ENCODE measurements at places on chromosomes 12 and 14.
A peak's percentile ranks its signal among the peaks of the same experiment; 100 is the strongest.

DNA sequence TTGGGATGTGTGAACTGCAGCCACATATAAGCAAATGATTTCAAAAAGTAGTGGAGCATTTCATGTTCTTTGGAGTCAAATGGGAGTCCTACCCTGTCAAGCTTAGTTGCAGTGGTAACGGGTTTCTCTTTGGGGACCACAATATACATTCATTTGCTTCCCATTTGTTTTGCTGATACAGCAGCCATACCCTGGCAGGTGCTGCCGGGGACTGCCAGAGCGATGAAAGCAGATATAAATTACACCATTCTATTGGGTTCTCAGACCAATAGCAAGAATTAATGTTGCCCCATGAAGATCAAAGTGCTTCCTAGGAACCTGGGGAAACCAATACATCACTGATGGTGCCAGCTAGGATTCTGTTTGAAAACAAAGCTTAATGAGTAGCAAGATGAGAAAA, 1621.5 kb upstream of the FLRT2 start:
- H3K27me3 ChIP-seq: no peaks in the 10 kb centered on the region
- DNase-seq: no peak
- H3K27ac ChIP-seq: no peak overlapping the region
- no peaks in the 10 kb centered on the region for H3K36me3 ChIP-seq
- H3K4me1 ChIP-seq: no peaks in the 10 kb centered on the region

DNA sequence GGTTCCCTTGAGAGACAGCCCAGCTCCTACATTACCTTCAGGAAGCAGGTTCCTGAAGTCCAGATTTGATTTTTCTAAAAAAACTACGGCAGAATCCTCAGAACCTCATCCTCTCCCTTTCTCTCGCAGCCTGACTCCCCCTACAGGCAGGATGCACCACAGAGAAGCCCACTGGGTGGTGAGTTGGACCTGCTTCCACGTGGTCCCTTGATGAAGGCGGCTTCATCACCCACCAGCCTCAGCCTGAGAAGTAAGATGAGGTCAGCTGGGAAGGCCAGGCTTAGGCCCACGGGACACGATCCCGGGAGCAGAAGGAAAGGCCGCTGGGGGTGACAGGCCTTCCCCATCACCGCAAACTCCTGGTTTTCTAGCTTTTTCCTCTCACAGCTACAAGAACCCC, 83.0 kb downstream of the ACTN1 start:
- DNase-seq: no peak

GRCh38 chr12:92478692-92479091, 224.1 kb upstream of the PLEKHG7 start:
- H3K4me3 ChIP-seq: peak overlapping the region; percentile 81
- H3K4me1 ChIP-seq: peaks cover 94% of the 10 kb centered on the region

DNA sequence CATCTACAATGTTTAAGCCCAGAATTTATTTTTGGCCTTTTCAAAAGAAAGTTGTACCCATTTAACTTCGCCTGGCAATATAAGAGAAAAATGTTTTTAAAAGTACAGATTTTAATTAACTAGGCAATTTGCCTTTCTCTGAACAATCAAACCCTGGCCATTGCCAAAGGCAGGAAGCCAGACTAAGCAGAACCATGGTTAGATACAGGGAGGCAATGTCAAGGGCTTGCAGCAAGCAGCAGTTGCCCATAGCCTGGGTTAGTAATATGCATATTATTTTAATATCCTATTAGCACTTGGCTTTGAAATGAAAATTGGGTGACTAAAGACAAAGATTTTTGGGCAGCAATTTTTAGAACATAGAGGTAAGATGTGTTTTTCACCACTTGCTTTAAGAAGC, 51.1 kb upstream of the FRMD6 start:
- H3K36me3 ChIP-seq: no peaks in the 10 kb centered on the region
- H3K4me1 ChIP-seq: no peaks in the 10 kb centered on the region
- DNase-seq: no peak

DNA sequence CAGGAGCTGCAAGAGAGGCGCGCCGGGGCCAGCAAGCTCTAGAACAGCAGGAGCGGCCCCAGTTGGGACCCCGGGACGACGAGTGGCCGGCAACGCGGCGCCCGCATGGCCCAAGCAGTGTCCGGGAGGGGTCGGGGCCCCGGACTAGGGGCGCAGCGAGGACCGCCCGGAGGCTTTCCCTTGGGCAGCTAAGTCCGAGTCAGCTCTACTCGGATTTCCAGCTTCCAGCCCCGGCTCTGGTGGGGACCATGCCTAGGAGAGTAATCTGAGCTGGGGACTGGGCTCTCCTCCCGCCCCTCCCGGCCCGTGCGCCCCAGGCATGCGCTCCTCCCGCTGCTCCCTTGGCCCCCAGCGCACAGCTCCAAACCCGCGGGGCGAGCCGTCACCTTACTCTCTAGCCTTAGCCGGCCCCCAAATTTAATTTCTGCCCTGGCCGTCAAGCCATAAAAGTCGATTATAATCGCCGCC, 41.6 kb upstream of the CAPRIN2 start:
- no peak for DNase-seq
- H3K36me3 ChIP-seq: no peaks in the 10 kb centered on the region
- H3K4me1 ChIP-seq: peaks cover 7% of the 10 kb centered on the region
- no peak overlapping the region for H3K4me3 ChIP-seq

GRCh38 chr14:73770977-73771847, 57.0 kb upstream of the PNMA1 start:
- H3K4me1 ChIP-seq: peaks cover 62% of the 10 kb centered on the region
- peak overlapping the region; percentile 92 for H3K4me3 ChIP-seq
- DNase-seq: no peak
- H3K27ac ChIP-seq: peak overlapping the region; percentile 100
- H3K36me3 ChIP-seq: no peaks in the 10 kb centered on the region

DNA sequence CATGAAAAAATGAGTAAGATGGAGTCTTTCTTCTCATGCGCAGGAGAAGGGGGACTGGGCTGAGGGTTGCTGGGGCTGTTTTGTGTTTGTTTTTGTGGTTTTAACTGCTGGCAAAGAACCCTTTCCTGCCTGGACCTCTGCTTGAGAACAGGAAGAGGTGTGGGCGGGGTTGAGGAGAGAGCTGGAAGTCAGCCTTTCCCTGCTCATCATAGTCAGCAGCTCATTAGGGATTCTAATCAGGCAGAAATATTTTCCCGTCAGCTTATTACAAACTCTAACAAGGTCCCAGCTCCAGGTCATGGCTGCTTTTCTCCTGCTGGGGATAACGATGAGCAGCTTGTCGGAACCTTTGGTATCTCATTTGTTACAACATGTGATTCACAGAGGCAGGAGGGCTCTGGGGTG, 185.0 kb upstream of the NRXN3 start:
- H3K4me3 ChIP-seq: no peak overlapping the region
- H3K36me3 ChIP-seq: no peaks in the 10 kb centered on the region
- H3K27ac ChIP-seq: no peak overlapping the region
- no peaks in the 10 kb centered on the region for H3K4me1 ChIP-seq
